ENCODE measurements at places on chromosomes 4 and X. TPM values are rescaled to one million over a fixed set of nuclear protein-coding genes. Genes with fewer than 3 reads are reported as not detected.
A peak's percentile ranks its signal among the peaks of the same experiment; 100 is the strongest.

DNA sequence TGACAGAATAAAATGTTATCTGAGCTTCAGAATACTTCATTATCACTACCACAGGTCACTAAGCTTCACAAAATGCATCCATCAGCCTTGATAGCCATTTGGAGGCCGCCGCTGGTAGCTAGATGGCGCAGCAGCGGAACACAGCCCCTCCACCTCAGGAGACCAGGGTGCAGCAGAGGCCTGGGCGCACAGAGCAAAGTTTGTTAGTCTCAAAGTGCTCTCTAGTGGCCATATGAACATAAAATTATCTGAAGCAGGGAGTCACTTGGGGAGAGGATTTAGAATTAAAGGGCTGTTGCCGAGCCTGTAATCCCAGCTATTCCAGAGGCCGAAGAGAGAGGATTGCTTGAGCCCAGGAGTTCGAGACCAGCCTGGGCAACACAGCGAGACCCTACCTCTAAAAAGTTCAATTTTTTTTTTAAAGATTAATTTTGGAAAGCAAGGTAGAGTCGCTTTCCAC, 8.1 kb upstream of the DCTD start:
- DNase-seq, result peak; percentile 84
- H3K27ac ChIP-seq, result no peak overlapping the region
- H3K4me3 ChIP-seq, result no peak overlapping the region
- H3K36me3 ChIP-seq, result no peaks in the 10 kb centered on the region
- peaks cover 7% of the 10 kb centered on the region for H3K4me1 ChIP-seq

DNA sequence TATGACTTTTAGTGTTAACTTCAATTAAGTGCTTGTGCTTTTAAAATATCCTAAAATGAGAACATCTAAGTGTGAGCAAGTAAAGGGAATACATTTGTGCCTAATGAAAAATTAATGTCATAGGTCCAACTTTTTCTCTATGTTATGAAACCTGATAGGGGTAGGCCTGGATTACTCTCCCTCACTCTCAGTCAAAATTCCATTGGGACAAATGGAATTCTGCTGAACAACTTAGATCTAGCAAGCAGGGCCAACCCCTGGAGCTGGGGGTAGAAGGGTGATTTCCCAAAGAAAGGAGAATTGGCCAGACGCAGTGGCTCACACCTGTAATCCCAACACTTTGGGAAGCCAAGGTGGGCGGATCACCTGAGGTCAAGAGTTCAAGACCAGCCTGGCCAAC, 67.4 kb downstream of the EDNRA start:
- no peak overlapping the region for H3K4me3 ChIP-seq
- no peaks in the 10 kb centered on the region for H3K4me1 ChIP-seq
- no peak for DNase-seq
- no peaks in the 10 kb centered on the region for H3K27me3 ChIP-seq
- H3K36me3 ChIP-seq, result no peaks in the 10 kb centered on the region

Gene SAGE1
- total RNA-seq, result not detected

DNA sequence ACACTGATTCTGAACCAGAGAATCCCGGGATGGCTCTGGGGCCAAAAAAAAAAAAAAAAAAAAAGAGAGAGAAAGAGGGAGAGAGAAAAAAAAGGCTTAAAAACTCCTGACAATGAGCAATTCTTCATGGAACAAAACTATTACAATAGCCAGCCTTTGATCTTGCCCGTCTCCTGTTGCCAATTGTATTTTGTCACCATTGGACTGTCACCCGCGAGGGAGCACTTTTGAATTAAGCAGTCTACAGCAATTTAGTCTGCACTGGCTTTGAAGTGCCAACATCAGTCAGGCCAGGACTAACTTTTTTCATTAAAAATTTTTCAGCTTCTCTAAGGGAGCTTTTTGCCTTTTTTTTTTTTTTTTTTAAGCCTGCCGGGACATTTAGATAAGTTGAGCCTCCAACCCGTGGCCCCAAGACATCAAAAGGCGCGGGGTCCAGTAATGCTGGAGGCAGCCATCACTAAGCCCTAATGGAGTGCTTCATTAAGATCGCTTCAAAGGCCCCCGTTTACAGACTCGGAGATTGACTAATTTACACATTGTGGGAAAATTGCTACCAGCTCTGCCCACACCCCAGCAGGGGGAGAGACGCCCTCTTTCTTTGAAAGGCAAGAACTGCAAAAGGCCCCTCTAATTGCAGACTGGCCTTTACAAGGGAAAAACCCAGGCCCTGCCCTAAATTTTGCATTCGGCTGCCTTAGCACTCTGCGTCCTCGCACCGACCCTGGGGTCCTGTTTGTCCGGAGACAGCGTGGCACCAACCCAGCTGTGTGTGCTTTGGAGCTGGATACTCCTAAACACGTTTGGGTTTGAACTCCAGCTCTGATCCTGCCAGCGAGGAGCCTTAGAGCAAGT, 98.1 kb upstream of the MSX1 start:
- no peaks in the 10 kb centered on the region for H3K36me3 ChIP-seq
- H3K27ac ChIP-seq, result no peak overlapping the region
- H3K27me3 ChIP-seq, result no peaks in the 10 kb centered on the region
- DNase-seq, result no peak
- peaks cover 19% of the 10 kb centered on the region for H3K4me1 ChIP-seq

DNA sequence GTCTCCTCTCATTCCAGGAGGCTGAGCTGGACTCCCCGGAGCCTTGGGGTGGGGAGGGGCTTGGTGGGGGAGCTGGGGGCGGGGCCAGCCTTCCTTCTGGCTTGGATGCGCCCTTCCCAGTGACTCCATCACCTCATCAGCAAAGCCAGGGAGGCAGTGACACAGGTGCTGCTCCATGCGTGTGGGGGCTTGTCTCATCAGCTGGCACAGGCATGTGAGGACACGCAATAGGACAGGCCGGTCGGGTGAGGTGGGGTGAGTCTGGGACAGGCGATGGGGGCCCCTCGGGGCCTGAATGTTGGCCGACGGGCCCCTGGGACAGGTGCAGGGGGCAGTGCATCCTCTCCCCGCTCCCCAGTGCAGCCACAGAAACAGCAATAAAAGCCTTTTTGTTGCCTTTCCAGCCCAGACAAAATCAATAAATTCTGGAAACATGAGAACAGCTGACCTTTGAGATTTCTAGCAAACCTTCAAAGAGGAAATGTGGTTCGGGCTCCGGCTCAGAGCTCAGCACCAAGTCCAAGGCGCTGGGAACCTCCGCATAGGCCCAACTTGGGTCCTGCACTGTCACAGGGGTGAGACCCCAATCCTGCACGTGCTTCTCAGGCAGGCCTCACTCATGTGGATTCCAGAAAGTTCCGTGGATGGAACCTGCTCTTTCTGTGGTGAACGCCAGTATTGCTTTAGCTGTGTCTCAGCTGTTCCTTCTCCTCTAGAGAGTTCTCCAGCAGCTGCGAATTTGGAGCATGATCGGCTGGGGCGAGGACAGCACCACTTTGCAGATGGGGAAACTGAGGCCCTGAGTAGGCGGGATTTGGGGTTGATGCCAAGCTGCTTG, 18.5 kb downstream of the ADRA2C start:
- H3K36me3 ChIP-seq, result no peaks in the 10 kb centered on the region
- DNase-seq, result peak; percentile 46
- no peaks in the 10 kb centered on the region for H3K27me3 ChIP-seq
- no peak overlapping the region for H3K27ac ChIP-seq
- H3K4me1 ChIP-seq, result peaks cover 25% of the 10 kb centered on the region
- H3K4me3 ChIP-seq, result no peak overlapping the region

- H3K36me3 ChIP-seq, result no peaks in the 10 kb centered on the region
- no peak overlapping the region for H3K4me3 ChIP-seq
- H3K27me3 ChIP-seq, result no peaks in the 10 kb centered on the region
- no peaks in the 10 kb centered on the region for H3K4me1 ChIP-seq
Measured at GRCh38 chrX:12065251-12065650, 73.0 kb upstream of the FRMPD4 start.

Gene DDX53
- total RNA-seq, result not detected

DNA sequence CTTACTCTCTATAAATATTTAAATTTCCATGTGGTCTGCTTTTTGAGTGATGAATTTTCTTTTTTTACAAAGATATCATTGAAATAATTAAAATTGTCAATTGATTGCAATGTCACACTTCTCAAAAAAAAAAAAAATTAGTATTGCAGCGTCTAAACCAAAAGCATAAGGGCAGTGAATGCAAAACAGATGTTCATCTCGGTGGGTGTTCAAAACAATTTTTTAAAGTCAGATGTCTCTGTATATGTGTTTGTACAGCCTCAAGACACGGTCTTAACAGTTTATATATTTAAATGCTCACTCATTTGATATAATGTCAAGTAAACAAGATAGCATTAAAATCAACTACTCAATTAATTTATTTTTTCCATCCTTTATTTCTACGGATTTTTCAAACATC, 52.3 kb downstream of the PALLD start:
- no peaks in the 10 kb centered on the region for H3K36me3 ChIP-seq
- no peak overlapping the region for H3K27ac ChIP-seq
- no peaks in the 10 kb centered on the region for H3K4me1 ChIP-seq

Gene SEC24D
- total RNA-seq, result 97.4 TPM

Gene HSD17B13
- 1.00 TPM for total RNA-seq

Data from hepatocyte (in vitro differentiated cells).